ENCODE measurements at places on chromosomes 4 and X. TPM values are rescaled to one million over a fixed set of nuclear protein-coding genes. Genes with fewer than 3 reads are reported as not detected.

The CNGA1 gene
- total RNA-seq: 0.18 TPM

The MAGEA9B gene
- total RNA-seq: not detected

The FAM9C gene
- total RNA-seq: not detected

The SH3D19 gene
- 17.1 TPM for total RNA-seq

The NUDT11 gene
- total RNA-seq: 41.6 TPM

The MOB1B gene
- 39.1 TPM for total RNA-seq

The CXCL6 gene
- 1.00 TPM for total RNA-seq

The XAGE2 gene
- total RNA-seq: not detected

The KLHL13 gene
- total RNA-seq: 48.6 TPM

The SMPX gene
- 0.54 TPM for total RNA-seq

The SASH3 gene
- total RNA-seq: 1.8 TPM

DNA sequence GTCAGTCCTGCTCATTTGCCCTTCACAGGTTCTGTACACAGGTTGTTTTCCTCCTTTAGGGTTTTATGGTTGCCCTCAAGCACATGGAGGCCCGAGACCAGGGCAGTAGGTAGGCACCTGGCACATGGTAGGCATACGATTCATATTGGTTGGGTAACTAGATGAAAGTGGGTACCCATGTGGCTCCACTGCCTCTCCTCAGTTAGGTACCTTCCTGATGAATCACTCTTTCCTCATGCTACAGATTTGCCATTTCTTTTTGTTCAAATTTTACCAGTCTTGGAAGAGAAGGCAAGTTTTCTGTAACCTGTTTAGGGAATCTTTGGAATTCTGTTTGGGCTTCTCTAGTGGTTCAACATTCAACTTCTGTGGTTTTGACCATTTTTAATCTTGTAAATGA lies 121.3 kb downstream of the FHIP1A start:
- no peak for DNase-seq

- DNase-seq: peak; percentile 4
Measured at GRCh38 chrX:155673338-155673737, 60.6 kb upstream of the TMLHE start.

DNA sequence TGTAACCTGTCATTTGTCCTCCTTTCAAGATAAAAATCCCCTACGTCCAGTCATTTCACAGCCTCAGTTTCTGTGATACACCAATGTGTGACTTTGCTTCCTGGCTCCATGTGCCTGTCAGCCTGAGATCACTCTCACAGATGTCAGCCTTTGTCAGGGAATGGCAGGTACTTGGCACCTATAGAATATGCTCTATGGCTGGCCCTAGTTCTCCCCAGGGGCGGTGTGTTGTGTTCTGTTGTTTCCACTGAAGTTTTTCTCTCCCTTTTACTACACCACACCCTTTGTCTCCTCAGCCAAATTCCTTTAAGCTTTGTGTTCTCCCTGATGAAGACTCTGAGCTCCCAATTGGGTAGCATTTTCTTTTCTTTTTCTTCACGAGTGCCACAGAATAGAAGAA lies 81.7 kb downstream of the ALPK1 start:
- no peak for DNase-seq

DNA sequence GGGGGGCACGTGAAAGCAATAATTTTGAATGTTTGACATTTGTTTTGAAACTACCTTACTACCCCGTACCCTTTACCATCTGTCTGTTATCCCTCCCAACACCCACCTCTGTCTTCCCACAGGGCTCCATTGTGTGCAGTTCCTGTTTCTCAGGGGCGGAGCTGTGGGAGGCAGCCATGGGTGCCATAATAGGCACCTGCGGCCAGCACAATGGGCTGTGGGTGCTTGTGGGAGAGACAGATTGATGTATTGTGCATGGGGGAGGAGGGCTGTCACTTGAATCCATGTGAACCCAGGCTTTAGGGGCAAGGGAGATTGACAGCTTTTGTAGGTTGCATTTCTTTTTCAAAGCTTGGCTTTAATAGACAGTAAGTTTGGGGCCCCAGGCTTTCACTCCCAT lies 122.6 kb upstream of the CXorf66 start:
- DNase-seq: no peak

- DNase-seq: no peak
Measured at GRCh38 chr4:184053434-184053833, 148.3 kb downstream of the STOX2 start.

- DNase-seq: no peak
Measured at GRCh38 chr4:67542076-67542475, 3.2 kb downstream of the CENPC start.

DNA sequence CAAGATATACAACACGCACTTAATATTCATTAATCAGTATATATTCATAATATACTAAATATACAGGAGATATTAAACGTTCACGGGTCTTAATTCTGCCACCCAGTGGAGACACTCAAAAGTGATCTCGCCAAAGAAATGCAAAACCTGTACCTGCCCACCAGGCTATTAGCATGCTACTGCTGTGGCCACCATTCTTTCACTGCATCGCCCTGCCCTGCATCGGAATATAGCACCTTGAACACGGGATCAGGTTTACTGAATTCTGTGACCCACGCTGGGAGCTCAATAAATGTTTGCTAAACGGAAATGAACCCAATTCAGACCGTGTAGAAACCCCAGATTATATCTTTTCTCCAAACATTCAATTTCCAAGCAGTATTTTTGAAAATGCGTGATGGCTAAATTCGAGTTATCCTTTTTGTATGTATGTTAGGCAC lies 840 bp upstream of the CLCN3 start:
- peak; percentile 61 for DNase-seq

GRCh38 chr4:68951078-68951805 lies at the start of gene UGT2A3:
TSS of gene UGT2A3 (minus strand) at chr4:68951804. CDS start at chr4:68951760, 44 bp downstream.
- no peak for DNase-seq

DNA sequence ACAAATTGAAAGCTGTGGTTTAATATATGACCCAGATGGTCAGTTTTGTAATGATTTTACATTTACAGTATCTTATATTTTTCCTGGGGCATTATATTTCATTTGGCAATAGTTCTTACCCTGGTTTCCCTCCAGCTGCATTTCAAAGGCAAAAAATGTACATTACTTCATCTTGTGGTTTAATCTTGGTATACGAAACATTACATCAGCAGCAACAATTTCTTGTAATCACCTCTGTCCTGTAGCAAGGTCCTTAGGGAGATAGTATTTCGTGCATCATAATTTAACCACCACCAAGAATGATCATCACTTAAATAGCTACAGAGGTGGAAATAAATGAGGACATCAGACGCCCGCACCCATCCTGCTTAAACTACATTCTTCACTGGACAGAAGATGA lies 48.8 kb downstream of the HS6ST2 start:
- no peak for DNase-seq

GRCh38 chr4:2437475-2438215 lies 18.9 kb downstream of the CFAP99 start:
- no peak for DNase-seq

GRCh38 chr4:182318256-182318655 lies 75.1 kb downstream of the TENM3 start:
- DNase-seq: no peak

GRCh38 chr4:38184404-38184803 lies 224.2 kb downstream of the PTTG2 start:
- DNase-seq: no peak

- DNase-seq: no peak
Measured at GRCh38 chr4:83358410-83358809, 23.8 kb upstream of the HPSE start.

GRCh38 chrX:154748712-154749339 lies 2.1 kb downstream of the GAB3 start:
- peak; percentile 27 for DNase-seq

DNA sequence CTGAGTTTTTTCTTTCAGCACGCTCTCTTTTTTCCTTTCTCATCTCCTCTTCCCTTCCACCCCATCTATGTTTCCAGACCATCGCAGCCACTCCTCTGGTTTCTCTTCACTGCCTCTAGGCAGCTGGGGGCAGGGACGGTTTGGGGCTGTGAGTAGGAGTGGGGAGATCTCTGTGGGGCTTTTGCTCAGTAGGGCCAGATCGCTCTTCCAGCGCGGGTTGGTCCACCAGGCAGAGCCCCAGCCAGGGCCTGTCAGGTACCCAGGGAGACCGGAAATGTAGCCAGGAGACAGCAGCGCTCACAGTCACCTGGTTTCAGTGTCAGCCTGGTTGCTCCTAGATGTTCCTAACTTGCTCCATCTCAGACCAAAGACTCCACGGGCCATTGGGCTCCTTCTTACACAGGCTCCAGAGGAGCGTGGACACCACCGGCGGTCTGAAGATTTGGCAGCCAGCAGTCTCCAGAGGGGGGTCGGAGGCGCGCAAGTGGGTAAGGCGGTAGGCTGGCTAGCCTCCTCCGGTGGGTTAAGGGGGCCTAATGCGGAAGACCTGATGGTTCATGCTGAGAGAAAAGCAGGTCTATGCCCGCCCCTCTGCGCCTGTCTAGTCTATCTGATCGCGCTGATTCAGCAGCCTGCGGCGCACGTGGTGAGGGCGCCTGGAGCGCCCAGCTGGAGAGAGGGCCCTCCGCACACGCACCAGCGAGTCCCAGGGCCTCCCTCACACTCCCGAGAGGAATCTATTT lies 1.8 kb downstream of the FGF5 start:
- DNase-seq: peak; percentile 48

GRCh38 chrX:9955506-9955905 lies 11.7 kb upstream of the CLDN34 start:
- no peak for DNase-seq

DNA sequence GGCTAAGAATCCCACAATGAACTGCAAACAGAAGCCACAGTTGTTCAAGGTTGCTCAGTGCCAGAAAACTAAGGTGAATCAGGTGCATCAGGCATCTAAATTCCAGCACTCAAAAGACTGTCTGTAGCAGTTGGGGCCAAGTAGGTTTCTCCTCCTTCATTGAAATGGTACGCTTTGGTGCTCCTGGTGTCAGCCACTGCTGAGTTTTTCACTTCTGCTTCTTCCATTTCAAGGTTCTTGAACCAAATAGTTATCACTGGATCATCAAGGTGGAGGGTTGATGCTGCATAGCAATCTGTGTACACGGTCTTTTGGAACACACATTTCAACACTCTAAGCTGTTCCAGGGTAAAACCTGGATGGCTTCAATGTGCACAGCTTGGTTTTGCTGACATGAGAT lies 74.4 kb downstream of the TMA16 start:
- DNase-seq: no peak

- DNase-seq: no peak
Measured at GRCh38 chrX:18861511-18861910, 122.4 kb downstream of the PHKA2 start.

DNA sequence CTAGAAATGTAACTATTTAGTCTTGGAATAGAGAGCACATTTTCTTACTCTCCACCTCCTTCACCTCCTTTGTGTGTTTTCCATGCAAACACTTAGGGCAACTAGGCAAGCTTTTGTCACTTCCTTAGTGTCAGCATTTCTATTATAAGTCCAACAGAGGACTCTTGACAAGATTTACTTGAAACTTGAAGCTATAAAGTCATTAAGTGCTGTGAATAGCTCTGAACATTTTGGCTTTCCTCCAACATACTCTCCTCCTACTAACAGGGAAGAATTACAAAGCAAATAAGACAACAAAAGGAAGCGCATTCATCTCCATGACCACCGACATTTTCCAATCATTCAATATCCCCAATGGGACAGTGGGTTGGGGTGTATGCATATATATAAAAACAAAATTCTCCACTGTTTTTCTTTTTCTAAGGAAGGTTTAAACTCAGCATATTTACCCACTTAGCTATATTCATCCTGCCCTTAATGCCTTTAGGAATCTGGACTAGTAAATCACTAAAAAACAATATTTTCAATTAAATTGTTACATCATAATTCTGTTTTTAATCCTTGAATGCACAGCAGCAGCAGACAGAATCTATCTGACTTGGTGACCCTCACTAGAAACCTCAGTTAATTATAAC lies 264.6 kb downstream of the SNCA start:
- no peak for DNase-seq

GRCh38 chrX:14228611-14229010 lies 198.9 kb upstream of the GEMIN8 start:
- no peak for DNase-seq
